ENCODE measurements at places on chromosomes 5 and 9.

- DNase-seq: no peak
Observed at GRCh38 chr9:126687930-126688461, 74.3 kb downstream of the LMX1B start.

DNA sequence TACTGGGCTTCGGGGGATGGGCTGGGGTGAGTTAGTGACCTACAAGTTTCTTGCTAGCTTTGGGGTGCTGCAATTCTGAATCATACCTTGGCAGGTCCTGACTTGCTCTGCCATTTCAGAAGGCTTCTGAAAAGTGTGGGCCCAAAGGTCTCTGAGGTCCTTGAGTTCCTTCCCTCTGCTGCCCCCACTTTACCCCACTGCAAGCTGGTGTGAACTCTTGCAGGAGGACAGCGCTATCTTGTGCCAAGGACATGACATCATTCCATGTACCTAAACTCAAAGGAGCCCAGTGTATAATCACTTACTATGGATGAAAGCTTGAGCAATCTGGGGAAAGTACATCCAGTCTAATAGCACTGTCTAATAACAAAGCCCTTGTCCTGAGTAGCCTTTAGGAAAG, 157.4 kb downstream of the RMI1 start:
- DNase-seq: no peak

- no peak for DNase-seq
Observed at GRCh38 chr5:91090995-91091394, 292.1 kb downstream of the ARRDC3 start.

- DNase-seq: no peak
Observed at GRCh38 chr5:100493996-100494395, 41.2 kb upstream of the FAM174A start.

DNA sequence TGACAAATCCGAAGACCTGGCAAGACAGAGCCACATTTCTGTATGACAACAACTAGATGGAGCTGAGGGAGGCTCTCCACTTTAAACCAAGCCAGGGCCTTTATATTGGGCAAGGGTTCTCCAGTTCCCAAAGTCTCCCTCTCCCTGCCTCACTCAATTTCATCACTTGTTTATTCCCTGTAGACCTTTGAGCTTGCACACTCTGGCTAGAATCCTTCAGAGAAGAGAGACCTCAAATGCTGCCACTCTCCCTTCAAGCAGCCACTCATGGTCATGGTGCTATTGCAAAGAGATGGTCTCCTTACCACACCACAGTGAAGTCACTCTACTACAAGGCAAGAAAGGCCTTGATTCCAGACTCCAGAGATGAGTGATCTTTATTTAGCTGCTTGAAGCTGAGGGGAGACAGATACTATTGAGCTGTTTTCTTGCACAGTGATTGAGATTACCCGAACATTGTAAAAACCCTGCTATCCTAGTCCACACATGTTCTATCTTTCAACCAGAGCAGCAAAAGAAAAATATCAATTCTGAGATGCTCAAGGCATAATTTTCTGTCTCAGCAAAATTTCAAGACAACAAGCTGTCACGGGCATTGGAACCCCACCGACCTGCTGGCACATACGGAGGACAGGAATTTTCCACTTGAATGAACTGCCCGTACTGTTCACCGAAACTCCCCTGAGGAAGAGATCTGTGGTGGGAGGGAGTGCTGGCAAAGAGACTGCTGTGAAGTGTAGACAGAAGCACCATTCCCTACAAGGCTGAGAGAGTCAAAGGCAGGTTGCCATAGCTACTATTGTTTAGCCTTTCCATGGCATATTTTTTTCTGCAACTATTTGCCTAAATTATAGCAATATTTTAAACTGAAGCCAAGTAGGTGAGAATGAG, 81.1 kb downstream of the CDO1 start:
- DNase-seq: no peak

DNA sequence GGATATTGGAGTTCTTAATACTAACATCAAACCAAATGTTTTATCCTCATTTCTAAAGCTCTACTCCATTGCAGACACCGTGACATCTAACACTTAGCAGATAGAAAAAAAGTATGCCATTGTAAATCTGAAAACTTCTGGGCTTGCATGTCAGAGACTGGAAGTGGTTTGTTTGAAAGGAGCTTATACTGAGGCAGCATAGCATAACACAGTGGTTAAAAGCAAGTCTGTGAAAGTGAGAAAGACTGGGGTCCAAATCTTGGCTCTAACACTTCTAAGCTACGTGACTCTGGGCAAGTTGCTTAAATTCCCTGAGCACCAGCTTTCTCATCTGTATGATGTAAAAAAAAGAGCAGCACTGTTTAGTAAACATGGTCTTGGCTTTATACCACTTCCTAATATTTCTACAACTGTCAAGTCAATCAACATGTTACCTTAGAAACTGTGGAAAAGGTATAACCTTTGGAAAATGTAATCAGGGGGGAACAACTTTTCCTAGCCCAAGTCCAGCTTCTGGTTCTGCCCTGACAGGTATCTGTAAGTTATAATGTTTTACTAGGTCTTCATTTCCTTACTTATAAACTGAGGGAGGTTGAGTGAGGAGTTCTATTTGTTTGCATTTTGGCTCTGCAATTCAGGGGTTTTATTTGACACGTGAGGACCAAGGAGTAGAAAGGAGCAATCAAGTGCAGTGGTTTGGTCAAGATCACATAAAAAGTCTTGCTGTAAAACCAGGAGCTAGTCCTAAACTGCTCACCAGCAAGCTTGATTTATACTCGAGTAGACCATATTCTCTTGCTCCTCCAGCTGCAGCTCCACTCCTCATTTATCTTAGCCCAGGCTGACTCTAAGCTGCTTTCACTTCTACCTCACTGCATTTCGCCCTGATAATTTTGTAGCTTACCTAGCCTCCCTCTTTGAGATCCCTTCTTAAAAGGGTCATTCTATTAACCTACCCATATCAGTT, 541.0 kb downstream of the RAB3C start:
- DNase-seq: no peak

- no peak for DNase-seq
Observed at GRCh38 chr9:107650321-107650720, 160.8 kb upstream of the KLF4 start.

GRCh38 chr9:85040146-85040545, 370.6 kb downstream of the NTRK2 start:
- no peak for DNase-seq

DNA sequence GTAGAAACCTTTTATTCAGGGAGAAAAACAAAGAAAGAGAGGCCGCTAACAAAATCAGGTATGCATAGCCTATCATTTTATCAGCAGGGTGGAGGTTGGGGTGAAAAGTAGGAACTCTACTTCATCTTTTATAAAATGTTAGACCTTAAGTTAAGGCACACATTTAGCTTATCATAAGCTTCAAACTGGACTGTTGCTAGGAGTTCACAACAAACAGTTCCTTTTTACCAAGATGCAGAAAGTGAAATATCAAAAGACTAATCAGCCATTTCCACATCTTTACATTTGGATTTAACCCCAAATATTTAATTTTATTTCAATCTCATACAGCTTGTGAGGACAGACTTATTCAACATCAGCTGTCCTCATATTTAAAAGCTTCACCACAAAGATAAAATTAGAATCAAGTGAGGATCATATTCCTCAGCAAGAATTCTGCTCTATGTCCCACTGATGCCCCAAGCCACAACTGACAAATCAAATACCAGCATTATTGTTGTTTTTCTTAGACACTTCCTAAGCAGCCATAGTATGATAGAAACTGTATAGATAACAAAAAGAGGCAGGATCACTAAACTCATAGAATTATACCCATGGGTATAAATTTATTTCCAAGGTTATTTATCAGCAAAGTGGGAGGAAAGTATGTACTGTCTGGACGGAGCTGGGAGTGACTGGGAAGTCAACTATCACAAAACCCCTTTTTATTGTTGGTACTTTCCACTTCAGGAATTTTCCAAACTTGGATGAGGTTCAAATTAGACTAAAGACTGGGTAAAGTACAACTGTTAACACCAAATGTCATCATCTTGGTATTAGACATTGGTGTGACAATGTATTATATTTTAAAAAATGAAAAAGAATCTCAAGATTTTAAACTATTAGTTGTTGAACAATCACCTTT, 29.9 kb upstream of the MYOT start:
- no peak for DNase-seq

DNA sequence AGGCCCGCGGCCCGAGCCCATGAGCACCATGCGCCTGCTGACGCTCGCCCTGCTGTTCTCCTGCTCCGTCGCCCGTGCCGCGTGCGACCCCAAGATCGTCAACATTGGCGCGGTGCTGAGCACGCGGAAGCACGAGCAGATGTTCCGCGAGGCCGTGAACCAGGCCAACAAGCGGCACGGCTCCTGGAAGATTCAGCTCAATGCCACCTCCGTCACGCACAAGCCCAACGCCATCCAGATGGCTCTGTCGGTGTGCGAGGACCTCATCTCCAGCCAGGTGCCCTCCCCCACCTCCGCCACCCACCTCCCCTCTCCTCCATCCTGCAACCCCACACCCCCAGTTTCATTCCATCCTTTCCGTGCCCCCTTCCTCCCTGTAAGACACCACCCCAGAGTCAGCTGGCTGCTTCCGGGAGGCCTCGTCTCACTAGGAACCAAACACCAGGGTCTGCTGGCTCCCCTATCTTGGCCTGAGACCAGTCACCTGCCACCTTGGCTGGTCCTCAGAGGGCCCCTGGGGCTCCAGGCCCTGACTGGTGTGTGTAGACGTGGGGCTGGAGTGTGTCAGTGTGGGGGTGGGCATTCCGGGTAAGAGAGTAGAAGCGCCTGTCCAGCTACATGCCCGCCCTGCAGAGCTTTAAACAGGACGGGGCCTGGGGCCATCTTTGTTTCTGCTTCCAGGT, 655 bp downstream of the GRIN1 start:
- no peak for DNase-seq

DNA sequence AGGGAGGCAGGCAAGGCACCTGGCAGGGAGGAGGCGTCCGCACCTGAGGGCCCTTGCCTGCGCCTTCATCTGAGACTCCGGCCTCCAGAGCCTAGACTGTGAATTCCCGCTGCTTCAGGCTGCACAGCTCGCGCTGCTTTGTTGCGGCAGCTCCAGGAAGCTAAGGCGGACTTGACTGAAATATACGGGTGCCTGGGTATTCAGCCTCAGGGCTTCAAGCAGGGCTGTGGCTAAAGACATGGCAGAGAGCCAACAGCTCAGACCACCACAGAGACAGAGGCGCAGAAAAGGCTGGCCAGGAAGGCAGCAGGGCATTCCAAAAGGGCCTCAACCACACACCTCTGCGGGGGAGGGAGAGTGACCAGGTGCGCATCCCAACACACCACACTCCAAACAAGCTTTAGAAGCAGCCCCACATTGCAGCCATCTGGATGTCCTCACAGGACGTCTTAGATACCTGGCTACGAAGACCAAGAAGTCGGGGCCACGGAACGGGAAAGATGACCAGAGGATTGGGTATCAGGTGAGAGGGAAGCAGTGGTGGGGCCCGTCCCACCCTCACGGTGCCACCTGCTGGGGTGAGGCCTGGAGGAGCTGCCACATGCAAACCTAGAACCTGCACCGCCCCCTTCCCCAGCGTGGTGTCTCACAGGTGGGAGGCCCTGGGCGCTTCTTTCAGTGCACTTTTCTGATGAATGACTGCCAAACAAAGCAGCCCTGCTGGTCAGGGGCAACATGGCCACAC, 1.7 kb upstream of the DPH7 start:
- DNase-seq: no peak

Measured in activated CD8-positive, alpha-beta memory T cell treated with anti-CD3 and anti-CD28 coated beads for 24 hours (primary cell).